ENCODE measurements at places on chromosomes 16 and 17.

GRCh38 chr16:3171855-3172593 is 16.0 kb upstream of the OR1F1 start:
- DNase-seq, result no peak

DNA sequence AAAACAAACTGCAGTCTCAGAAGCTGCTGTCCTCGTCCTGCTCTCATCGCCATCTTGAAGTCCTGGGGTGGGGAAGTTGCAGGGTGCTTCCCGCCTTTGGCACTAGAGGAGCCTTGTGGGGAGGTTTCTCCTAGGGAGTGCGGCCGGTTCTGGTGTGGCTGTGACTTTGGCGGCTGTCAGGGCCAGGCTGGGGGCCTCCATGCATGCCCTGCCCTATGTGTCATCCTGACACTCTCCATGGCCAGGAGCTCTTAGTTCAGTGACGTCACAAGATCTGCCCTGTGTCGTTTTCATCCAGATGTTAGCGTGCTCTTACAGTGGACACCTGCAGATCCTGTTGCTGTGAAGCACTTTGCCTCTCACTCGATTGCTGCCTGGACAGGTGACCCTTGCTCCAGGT is 49.6 kb downstream of the PLD6 start:
- DNase-seq, result no peak

- no peak for DNase-seq
These were observed 7.3 kb downstream of the ESRP2 start for GRCh38 chr16:68228652-68229051.

GRCh38 chr17:60526726-60527125 is 684 bp upstream of the APPBP2 start:
- DNase-seq, result no peak
